8988T (cell line): ENCODE measurements at places on chromosomes 12 and 14.

DNA sequence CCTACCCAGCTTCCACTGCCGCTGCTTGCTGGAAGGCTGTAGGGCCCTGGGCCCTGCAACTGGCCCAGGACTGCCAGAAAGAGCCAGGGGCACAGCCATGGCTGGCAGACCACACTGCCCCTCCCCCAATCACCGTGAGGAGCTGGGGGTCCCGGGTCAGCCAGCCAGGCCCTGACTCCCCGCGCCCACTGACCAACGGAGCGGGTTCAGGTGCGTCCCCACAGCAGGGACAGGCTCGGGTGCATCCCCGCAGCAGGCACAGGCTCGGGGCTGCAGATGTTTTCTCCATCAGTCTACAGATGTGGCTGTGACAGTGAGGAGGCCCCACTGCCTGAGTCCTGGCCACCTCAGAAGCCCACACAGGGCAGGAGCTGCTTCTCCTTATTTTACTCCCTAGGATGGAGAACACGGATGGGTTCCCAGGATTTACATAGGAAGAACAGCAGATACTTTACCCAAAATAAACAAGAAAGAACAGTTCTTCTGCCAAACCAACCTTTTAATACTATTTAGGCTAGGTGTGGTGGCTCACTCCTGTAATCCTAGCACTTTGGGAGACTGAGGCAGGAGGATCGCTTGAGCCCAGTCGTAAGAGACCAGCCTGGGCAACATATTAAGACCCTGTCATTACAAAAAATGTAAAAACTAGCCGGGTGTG lies 61.1 kb downstream of the TESC start:
- no peak for DNase-seq

DNA sequence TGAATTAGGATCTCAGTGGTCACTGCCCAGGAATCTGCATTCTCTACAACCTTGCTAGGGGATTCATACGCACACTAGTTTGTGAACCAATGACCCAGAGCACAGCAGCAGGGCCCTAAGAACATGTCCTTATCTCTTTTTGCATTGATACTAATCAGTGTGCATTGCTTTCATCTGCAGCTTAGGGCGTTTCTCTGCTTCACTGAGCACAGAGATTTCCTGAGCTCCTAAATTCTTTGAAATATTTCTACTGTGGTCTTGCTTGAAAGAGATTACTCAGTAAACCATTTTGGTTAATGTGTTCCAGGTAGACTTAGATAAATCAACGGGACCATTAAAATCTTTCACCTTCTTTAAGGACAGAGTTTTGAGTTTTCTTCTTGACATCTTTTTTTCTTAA lies 351.3 kb upstream of the KITLG start:
- no peak for DNase-seq

GRCh38 chr14:69351385-69351784 lies 46.7 kb downstream of the ERH start:
- DNase-seq: no peak

GRCh38 chr14:93072659-93073357 lies 42.9 kb downstream of the ITPK1 start:
- DNase-seq: no peak

DNA sequence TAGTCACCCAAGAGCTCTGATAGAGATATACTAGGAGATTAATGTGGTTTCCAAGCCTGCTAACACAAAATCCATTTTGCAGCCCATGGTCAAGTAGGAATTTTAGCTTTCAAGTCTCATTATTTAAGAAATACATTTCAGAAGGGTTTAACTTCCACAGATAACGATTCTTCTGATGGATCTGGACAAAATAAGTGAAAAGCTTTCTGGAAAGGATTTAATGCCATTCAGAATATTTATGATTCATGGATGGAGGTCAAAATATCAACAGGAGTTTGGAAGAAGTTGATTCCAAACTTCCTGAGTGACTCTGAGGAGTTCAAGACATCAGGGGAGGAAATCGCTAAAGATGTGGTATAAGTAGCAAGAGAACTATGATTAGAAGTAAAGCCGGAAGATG lies 214.6 kb downstream of the ATXN7L3B start:
- DNase-seq: no peak
